ENCODE measurements at places on chromosomes 12 and 14. TPM values are rescaled to one million over a fixed set of nuclear protein-coding genes. Genes with fewer than 3 reads are reported as not detected.

Gene ATP2A2
- 193 TPM for total RNA-seq

Gene HCAR3
- total RNA-seq: not detected

Gene SERPINA12
- total RNA-seq: not detected

Gene GALNT16
- total RNA-seq: 0.35 TPM

Gene TEAD4
- 1.6 TPM for total RNA-seq

Gene SLC25A3
- 360 TPM for total RNA-seq

Gene RNASE9
- not detected for total RNA-seq

Gene AVPR1A
- total RNA-seq: not detected

Gene ETFBKMT
- 1.2 TPM for total RNA-seq

Gene OR6C2
- not detected for total RNA-seq

Gene PTCSC3
- total RNA-seq: not detected

Gene POTEG
- total RNA-seq: not detected

Gene EFS
- not detected for total RNA-seq

Gene RFLNA
- total RNA-seq: not detected

Gene CIROP
- total RNA-seq: not detected

Gene POTEM
- not detected for total RNA-seq

Gene ST8SIA1
- total RNA-seq: 2.7 TPM
